ENCODE measurements at places on chromosomes 3 and 15. TPM values are rescaled to one million over a fixed set of nuclear protein-coding genes. Genes with fewer than 3 reads are reported as not detected.

Gene IGDCC3
- not detected for polyA plus RNA-seq

Gene FGF12
- polyA plus RNA-seq: not detected

- peaks cover 15% of the 10 kb centered on the region for H3K4me1 ChIP-seq
- H3K4me3 ChIP-seq: no peak overlapping the region
- no peak for DNase-seq
- H3K27ac ChIP-seq: no peak overlapping the region
- H3K27me3 ChIP-seq: no peaks in the 10 kb centered on the region
- H3K36me3 ChIP-seq: peaks cover 39% of the 10 kb centered on the region
These were observed 7.2 kb downstream of the PBRM1 start for GRCh38 chr3:52678265-52679198.

- DNase-seq: no peak
- no peak overlapping the region for H3K27ac ChIP-seq
- H3K4me1 ChIP-seq: no peaks in the 10 kb centered on the region
- peaks cover 21% of the 10 kb centered on the region for H3K36me3 ChIP-seq
These were observed 28.8 kb downstream of the MTMR10 start for GRCh38 chr15:30962659-30963058.

Gene SPRED1
- polyA plus RNA-seq: not detected

DNA sequence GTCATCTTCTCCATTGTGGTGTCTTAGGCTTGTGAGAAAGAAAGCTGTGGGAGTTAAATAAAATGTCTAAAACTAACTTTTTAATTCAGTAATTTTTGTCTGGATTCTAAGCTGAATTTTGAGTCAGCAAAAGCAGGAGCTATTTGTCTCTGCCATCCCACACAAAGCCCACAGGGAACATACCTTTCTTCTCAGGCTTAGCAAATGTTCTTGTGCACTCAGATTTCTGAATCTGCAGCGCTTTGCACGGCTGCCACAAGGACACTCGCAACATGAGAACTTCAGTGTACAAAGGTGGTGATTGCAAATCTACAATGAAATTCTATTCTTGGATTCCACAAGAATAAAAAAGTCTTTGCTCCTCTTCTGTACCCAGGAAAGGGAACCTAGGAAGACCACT is 88.2 kb upstream of the RNF7 start:
- H3K4me1 ChIP-seq: no peaks in the 10 kb centered on the region
- H3K27ac ChIP-seq: no peak overlapping the region
- H3K4me3 ChIP-seq: no peak overlapping the region
- H3K27me3 ChIP-seq: no peaks in the 10 kb centered on the region
- H3K36me3 ChIP-seq: no peaks in the 10 kb centered on the region

DNA sequence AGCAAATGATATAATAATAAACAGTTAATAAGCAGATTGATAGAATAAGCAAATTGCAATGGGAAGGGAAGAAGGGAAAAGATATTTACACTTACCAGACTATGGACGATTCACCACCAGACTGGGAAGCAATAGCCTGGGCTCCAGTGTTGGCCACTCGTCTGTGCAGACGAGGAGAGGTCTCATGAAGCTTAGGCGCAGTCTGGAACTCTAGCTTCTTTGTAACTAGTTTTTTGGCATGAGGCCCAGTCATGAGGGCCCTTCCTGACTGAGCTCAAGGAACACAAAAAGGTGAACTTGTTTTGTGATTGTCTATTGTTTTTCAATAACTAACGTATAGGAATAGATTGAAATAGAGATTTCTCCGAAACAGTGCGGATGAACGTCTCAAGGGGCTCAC is 63.3 kb upstream of the GATM start:
- H3K4me1 ChIP-seq: no peaks in the 10 kb centered on the region
- H3K36me3 ChIP-seq: no peaks in the 10 kb centered on the region
- H3K27ac ChIP-seq: no peak overlapping the region
- no peak overlapping the region for H3K4me3 ChIP-seq
- no peaks in the 10 kb centered on the region for H3K27me3 ChIP-seq

- no peaks in the 10 kb centered on the region for H3K27me3 ChIP-seq
- H3K36me3 ChIP-seq: no peaks in the 10 kb centered on the region
- H3K27ac ChIP-seq: no peak overlapping the region
- peaks cover 11% of the 10 kb centered on the region for H3K4me1 ChIP-seq
These were observed 9.6 kb upstream of the LRRFIP2 start for GRCh38 chr3:37183976-37184375.

DNA sequence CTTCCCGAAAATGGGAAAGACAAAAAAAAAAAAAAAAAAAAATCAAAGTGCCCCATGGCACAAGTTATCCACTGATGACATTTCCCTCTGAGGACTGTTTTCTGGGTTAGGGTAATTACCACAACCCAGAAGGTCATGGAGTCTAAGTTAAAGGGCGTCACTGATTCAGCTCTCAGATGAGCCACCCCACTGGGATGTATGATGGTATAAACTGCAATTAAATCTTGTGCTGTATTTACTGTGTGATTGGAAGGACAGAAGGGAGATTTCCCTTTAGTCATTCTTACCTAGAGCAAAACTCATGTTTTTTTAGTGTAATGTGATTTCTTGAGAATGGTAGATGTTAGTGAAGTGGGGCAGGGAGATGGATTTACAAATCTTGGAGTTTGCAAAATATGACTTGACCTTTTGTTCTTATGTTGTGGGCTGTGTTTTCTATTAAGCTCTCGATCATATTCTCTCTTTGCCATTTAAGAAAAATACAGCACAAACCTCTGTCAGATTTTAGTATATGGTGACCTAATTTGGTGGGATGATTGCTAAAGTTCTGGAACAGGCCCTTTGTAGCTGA is 244.2 kb downstream of the PTPRG start:
- no peak overlapping the region for H3K4me3 ChIP-seq
- H3K27ac ChIP-seq: no peak overlapping the region
- H3K36me3 ChIP-seq: no peaks in the 10 kb centered on the region
- H3K27me3 ChIP-seq: no peaks in the 10 kb centered on the region

Gene CCR9
- 3.9 TPM for polyA plus RNA-seq

- peaks cover 11% of the 10 kb centered on the region for H3K4me1 ChIP-seq
- peaks cover 57% of the 10 kb centered on the region for H3K27me3 ChIP-seq
- H3K27ac ChIP-seq: no peak overlapping the region
- DNase-seq: no peak
- no peaks in the 10 kb centered on the region for H3K36me3 ChIP-seq
These were observed 2.0 kb upstream of the SOX2 start for GRCh38 chr3:181709537-181710279.

Gene TPRG1
- 11.0 TPM for polyA plus RNA-seq

DNA sequence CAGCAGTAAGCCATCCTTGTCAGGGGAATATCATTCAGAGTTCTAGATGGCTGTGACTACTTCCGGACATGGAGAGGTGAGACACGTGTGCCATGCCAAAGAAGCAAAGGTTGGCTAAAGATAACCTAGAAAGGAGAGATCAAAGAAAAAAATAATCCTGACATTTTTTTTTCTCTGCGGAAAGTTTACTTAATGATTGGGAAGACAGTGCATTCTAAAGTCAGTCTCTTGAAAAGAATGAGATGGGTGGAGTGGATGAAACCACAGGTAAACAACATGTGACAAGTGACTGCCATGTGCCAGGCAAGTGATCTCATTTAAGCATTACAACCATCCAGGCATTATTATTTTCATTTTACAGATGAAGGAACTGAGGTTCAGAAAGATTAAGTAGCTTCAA is 436.6 kb downstream of the SOX2 start:
- no peaks in the 10 kb centered on the region for H3K27me3 ChIP-seq
- no peak overlapping the region for H3K4me3 ChIP-seq
- H3K4me1 ChIP-seq: no peaks in the 10 kb centered on the region
- no peaks in the 10 kb centered on the region for H3K36me3 ChIP-seq
- no peak for DNase-seq
- no peak overlapping the region for H3K27ac ChIP-seq

- peak overlapping the region; percentile 87 for H3K27ac ChIP-seq
- no peaks in the 10 kb centered on the region for H3K27me3 ChIP-seq
These were observed 452 bp downstream of the BBX start for GRCh38 chr3:107523289-107523538.

DNA sequence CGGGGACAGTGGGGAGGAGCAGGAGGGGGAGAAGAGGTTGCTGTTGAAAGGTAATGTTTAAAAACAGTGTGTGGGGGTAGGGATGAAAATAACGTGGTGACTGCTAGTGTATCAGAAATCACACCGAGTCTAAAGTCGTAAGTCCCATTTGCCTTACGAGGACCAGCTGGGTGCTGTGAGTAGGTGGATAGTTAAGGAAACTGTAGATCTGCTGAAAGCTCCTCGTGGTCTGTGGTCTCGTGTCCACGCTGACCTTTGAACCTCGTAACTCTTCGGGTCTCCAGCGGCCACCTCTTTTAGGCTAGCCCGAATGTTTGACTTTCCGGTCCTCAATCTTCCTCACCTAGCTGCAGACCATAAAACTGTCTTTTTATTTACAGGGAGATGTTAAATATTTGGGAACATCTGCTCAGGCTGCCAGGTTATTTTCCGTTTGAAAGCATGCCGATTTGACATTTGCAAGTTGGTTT is 29.3 kb upstream of the ST3GAL6 start:
- no peak for DNase-seq
- no peaks in the 10 kb centered on the region for H3K36me3 ChIP-seq

GRCh38 chr15:36601497-36601932 is 22.1 kb downstream of the CDIN1 start:
- no peak overlapping the region for H3K27ac ChIP-seq
- no peaks in the 10 kb centered on the region for H3K36me3 ChIP-seq
- DNase-seq: no peak
- no peaks in the 10 kb centered on the region for H3K4me1 ChIP-seq
- H3K4me3 ChIP-seq: no peak overlapping the region
- no peaks in the 10 kb centered on the region for H3K27me3 ChIP-seq

GRCh38 chr15:51226576-51227210 is 111.7 kb downstream of the CYP19A1 start:
- DNase-seq: no peak
- no peak overlapping the region for H3K27ac ChIP-seq
- no peaks in the 10 kb centered on the region for H3K4me1 ChIP-seq
- no peaks in the 10 kb centered on the region for H3K36me3 ChIP-seq
- no peaks in the 10 kb centered on the region for H3K27me3 ChIP-seq
- H3K4me3 ChIP-seq: no peak overlapping the region

GRCh38 chr3:17589888-17590287 is 152.5 kb downstream of the TBC1D5 start:
- H3K4me3 ChIP-seq: no peak overlapping the region
- no peaks in the 10 kb centered on the region for H3K27me3 ChIP-seq
- DNase-seq: no peak
- no peak overlapping the region for H3K27ac ChIP-seq
